HT1080 (cell line): ENCODE measurements at places on chromosomes 6 and 20. TPM values are rescaled to one million over a fixed set of nuclear protein-coding genes. Genes with fewer than 3 reads are reported as not detected.

Gene DIDO1
- total RNA-seq, result 25.9 and 31.1 TPM in 2 replicates

Gene BPIFA2
- not detected in 2 replicates for total RNA-seq

Gene MAP1LC3A
- total RNA-seq, result not detected in 2 replicates

DNA sequence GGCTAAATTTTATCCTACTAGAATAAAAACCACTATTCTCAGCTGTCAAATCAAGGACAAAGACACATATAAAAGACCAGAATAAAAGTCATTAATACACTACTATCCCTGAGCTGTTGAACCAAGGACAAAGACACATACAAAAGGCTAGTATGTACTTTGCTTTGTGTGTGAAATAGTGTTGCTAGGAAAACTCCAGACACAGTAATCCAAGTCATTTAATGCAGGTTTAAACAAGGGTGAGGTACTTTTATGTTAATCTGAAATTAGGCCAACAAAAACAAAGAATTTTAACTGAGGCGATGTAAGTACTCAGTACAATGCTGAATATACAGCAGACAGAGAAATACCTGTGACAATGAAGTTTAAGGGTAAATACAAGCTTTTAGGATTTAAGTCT is 18.9 kb downstream of the GCLC start:
- no peak for DNase-seq

DNA sequence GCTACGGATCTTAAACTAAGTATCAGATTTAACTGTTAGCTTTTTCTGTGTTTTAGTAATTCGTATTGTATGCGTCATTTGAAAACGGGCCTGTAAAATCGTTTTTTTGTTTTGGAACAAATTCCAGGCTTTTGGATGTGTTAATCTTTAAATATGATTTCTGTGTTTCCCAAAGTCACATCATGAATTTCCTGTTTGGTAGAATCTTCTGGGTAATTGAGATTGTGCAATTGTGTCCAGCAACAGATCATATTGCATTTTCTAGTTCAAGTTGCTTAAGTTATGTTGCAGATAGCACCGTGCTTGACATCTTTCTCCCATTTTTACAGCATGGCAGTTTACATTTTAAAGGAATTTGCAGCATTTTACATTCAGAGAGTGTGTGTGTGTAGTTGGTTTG is 1.9 kb downstream of the MAPK14 start:
- DNase-seq, result peak; percentile 20

GRCh38 chr6:14060971-14061370 is 56.6 kb upstream of the CD83 start:
- DNase-seq, result no peak

DNA sequence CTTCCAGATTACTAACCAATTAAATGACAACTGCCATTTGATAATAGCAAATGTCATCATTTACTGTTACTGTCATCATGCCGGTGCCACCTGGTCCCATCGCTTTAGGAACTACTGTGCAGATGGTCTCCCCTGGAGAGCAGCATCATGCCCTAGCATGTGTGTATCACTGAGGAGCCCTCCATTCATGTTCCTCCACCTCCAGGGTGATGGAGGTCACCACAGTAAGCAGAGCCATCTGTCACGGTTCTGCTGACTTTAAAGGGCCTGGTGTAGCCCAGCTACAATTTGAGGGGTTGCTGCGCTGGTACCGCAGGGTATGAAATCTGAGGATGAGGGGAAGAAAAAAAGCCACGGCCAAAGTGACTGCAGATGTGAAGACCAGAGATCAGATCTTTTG is 118.8 kb upstream of the KCNK16 start:
- DNase-seq, result no peak

GRCh38 chr6:21935561-21936028 is 342.0 kb downstream of the SOX4 start:
- DNase-seq, result no peak

DNA sequence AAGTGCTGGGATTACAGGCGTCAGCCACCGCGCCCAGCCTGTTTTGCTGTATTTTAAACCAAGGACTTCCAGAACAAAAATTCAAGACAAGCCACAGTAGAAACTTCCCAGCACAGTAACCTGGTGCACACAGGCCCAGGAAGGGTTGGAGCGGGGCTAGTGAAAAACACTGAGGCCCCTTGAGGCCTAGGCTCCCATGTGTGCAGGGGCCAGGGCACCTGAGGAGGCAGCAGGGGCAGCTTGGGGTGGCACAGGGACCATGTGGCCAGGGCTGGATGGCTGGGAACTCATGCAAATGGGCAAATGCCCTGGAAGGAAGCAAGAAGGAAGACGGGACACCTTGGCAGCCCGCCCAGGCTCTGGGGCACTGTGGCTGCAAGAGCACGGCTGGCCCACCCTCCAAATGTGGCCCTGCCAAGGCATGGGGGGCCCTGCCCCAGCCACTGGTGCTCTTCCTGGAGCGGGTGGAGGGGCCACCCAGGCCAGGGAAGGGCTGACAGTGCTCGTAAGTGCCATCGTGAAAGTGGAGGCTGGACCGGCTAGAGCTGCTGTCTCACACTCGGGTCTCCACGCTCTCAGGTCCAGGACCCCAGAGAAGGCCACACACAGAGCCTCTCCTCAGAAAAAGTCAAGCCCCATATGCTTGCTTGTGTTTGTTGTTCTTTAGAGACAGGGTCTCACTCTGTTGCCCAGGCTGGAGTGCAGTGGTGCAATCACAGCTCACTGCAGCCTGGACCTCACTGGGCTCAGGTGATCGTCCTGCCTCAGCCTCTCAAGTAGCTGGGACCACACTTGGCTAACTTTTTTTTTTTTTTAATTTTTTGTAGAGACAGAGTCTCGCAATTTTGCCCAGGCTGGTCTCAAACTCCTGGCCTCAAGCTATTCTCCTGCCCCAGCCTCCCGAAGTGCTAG is 10.3 kb downstream of the SLC2A4RG start:
- DNase-seq, result no peak

DNA sequence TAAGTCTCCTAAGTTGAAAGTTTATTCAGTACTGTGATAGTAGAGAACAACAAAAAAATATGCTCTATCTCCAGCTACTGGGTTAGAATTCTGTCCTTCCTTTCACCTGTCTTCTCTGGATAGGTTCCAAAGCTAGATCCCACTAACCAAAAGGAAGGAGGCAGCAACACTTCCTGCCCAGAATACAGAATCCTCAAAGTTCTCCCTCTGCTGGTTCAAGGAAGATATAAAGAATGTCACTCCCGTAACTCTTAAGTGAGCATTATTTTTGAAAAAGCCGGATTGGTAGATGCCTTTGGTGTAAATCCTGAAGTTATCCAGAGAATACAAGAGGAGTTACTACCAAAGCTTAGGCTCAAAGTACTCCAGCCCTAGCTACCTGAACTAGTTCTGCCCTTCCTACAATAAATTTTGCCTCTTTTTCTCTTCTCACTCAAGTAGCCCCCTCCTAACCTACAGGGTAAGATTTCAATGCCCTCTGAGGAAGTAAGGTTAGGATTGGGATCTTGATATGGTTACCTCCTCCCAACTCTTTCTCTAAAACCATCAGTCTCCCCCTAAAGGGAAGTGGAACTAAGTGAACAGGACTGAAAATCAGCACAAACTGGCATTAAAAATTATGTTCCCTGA is 26.0 kb upstream of the CRIP3 start:
- DNase-seq, result peak; percentile 57

GRCh38 chr6:148700047-148700715 is 46.6 kb upstream of the UST start:
- no peak for DNase-seq

DNA sequence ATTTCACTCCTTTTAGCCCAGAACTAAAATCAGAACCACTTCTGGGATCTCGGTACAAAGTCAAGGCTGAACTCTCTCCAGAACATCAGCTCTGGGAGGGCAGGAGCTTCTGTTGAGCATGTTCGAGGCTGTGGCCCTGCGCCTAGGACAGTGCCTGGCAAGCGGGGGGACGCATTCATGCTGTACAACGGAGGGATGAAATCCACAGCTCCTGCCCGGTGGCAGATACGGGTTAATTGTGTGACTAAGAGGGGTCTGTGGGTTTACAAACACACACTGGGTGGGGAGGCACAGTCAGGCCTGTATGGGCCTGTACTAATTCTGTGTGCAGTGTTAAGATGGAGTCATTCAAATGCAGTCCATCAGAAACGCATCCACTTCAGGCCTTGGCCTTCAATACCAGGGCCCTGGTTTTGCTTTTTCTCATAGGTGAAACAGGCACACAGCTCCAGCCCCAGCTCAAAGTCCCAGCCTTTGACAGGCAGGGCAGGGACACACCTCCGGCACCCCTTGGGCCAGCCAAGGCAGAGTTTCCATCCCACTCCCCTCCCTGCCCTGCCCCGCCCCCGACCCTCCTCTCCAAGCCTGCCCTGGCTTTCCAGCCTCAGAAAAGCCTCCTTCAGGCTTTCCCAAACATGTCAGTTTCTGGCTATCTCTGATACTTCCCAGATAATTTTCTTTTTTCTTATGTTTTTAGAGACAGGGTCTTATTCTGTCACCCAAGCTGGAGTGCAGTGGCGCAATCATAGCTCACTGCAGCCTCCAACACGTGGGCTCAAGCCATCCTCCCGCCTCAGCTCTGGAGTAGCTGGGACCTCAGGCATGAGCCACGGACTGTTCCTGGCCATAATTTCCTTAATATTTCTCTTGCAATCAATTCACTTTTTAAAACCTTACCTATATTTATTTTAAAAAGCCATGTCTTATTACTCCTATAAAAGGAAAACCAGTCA is 109.8 kb downstream of the SULF2 start:
- no peak for DNase-seq

DNA sequence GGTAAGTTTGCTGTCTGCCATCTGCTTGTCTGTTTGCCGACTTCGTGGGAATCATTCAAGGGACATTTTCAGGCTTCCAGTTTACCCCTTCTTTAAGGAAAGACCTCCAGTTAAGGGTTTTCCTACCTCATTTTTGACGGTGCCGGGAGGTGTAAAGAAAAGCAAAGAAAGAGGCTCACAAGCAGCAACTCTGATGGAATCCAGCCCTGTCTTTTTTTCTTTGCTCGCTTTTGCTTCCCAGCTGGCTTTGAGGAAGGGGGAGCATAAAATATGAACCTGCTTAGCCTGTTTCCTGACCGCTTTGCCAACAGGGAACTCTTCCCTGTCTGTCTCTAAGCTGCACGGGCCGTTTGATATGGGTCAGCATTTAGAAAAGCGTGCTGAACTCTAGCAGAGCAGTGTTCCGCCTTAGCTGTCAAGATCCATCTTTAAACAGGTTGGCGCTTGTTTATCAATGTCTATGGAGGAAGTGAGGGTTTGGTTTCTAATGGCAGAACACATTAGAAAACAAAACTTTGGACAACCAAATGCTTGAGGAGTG is 13.8 kb downstream of the SYTL3 start:
- DNase-seq, result no peak

GRCh38 chr6:113642714-113643406 is 214.3 kb upstream of the MARCKS start:
- DNase-seq, result no peak

GRCh38 chr6:11110921-11111768 is at the start of gene ERVFRD-1:
Gene ERVFRD-1 (minus strand): TSS chr6:11111725. CDS start chr6:11105310, 6,415 bp downstream.
- no peak for DNase-seq

DNA sequence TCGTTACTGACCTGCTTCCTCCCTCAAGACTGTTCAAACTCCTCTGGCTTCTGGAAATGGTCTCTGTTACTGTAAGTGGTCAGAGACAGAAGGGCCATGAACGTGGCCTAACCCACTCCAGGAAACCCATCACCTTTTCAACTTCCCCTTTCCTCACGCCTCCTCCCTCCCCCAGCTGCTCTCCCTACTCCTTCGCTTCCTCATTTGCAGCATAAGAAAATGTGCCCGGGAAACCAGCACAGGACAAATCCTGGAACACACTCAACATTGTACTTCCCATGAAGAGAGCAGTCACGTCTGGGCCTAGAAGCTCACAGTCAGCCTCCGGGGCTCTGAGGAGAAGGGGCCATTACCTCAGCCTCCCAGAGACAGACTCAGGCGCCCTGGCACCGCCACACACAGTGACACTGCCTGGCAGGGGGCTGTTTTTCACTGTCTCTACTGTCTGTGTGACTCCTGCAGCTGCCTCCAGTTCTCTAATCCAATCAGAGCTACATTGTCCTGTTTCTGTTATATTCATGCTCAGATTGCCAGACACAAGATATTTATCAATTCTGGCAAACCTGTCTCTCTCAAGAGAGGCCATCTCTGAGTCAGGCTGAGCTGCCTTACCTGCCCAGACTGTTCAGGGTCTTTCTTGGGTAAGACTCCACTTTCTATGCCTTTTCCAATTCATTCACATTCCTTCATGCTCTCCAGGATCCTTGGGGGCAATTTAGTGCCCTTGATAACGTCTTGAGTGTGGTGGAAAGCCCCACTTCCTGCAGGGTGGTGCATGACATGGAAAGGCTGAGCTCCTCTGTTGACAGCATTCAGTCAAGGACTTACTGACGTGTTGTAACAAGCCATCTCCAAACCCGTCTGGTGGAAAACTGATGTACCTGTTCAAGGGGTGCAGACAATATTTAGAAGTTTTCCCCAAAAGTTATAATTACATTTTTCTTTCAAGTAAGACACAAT is 242.2 kb downstream of the HIVEP2 start:
- no peak for DNase-seq

- DNase-seq, result no peak
These were observed 38.5 kb downstream of the DLGAP4 start for GRCh38 chr20:36344517-36345132.

DNA sequence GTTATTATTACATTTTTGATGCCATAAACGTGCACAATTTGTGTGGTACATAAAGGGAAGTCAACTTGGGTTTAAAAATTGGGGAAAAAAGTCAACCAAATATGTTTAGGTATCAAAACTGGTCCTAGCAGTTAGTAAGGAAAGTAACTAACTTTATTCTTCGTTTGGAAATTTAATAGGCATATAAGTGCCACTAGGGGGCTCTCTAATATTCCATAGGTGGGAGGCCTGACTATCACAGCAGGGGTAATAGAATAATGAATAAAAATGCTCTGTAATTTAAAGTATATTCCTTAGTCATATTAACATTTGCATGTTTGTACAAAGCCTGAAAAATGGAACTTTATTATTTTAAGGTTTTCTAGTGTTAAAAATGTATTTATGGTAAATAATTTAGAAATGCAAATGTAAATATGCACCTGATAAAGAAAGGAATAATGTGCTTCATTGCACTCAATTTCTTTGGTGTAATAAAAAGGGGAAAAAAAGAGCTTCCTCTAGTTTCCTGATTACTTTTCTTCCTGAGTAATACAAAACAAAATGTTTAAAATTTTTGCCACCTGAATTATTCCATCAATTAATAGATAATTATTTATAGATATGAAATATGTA is 125.7 kb upstream of the HDAC2 start:
- DNase-seq, result no peak

DNA sequence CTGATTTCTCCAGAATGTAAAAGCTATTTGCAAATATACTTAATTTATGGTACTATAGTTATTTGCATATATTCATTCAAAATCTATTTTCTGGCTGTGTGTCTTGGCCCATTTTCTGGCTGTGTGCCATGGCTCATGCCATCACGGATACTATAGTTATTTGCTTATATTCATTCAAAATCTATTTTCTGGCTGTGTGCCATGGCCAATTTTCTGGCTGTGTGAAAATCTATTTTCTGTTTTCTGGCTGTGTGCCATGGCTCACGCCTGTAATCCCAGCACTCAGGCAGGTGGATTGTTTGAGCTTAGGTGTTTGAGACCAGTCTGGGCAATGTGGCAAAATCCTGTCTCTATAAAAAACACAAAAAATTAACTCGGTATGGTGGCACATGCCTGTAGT is 28.9 kb upstream of the RIPK1 start:
- DNase-seq, result no peak
